ENCODE measurements at places on chromosomes 13 and 19.
A peak's percentile ranks its signal among the peaks of the same experiment; 100 is the strongest.

DNA sequence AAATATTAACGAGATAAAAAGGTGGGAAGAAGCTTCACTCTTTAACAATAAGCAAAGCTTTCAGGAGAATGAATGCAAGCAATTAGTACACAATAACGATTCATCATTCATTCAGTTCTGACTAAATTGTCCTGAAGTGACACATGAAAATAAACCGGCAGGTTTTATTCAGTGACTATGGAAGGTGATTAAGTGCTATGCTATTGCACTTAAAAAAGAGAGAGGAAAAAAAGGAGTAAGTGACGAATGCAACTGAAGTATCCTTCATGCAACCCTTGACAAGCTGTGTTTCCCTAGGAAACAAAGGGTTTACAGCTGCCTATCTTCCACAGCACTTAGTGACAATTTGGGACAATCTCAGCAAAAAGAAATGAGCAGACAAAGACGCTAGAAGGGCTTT, 1.4 kb downstream of the LIG4 start:
- no peak for DNase-seq

GRCh38 chr19:48890551-48890950, 8.0 kb downstream of the TULP2 start:
- no peak for DNase-seq

DNA sequence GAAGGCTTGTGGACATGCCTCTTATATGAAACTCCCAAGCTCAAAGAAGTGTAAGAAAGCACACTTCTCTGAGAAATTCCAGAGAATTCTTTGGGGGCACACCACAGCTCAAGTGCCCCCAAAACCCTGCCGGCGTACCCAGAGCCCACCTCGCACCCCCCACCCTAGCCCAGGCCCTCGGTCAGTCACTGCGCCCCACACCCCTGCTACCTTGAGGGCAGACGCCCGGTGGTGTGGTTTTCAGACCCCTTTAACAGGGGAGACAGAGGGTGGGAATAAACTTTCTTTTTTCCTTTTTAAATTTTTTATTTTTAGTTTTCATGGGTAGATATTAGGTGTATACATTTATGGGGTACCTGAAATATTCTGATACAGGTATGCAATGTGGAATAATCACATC, 29.5 kb downstream of the PEPD start:
- DNase-seq = no peak

GRCh38 chr19:19268453-19269385, 4.4 kb downstream of the TM6SF2 start:
- no peak for DNase-seq

- DNase-seq = no peak
These were observed 36.7 kb upstream of the DGKH start for GRCh38 chr13:42011601-42012350.

DNA sequence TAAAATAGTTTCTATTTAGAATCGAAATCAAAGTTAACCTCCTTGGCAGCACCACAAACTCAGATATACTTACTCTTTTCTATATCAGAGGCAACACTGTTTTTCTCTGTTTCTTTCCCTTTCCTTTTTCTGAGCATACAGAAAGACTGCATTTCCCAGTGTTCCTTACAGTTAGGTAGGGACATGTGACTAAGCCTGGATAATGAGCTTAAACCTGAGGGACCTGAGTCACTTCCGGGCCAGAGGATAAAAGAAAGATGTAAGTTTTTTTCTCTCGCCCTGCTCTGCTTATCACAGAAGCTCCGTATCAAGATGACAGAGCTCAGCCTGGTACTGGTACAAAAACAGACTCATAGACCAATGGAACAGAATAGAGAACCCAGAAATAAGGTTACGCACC, 531.9 kb downstream of the KLF12 start:
- DNase-seq = no peak

DNA sequence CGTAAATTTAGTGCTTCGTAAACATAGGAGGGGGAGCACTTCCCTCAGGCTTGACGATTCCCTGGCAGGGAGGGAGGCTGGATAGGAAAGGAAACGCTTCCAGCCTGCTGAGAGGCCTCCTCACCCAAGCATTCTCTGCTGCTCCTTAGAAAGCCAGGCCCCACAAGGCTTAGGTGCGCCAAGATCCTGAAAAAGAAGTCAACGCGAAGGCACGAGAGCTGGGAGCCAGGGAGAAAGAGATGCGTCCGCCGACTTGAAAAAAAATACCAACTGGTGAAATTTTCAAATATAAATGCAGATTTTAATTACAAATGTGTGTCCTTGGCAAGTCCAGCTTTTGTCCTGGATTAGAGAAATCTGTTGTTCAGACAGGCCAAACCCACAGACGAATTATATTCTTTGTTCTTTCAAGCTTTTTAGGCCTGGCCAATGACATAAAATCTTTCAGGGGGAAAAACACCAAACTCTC, 64.0 kb downstream of the ALOX5AP start:
- DNase-seq = no peak

GRCh38 chr13:41681587-41681986, 224.2 kb downstream of the RGCC start:
- DNase-seq = no peak

GRCh38 chr13:20514866-20515265, 10.8 kb downstream of the CRYL1 start:
- no peak for DNase-seq

DNA sequence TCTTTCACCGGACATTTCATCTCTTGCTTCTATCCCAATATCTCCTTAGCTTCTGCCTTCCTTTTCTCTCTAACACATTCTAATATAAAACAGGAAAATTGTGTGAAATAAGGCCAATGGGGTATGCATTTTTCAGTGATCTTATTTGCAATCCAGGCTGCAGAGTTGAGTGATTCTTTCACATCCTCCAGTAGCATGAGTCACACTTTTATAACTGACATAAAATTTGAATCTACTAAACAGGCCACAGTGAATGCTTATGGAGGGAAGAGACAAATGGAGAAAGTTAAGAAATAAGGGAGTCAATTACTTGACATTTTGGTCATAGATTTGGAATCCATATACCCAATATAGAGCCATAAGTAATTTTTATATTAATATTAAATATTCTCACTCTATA, 1037.0 kb upstream of the SPRY2 start:
- DNase-seq = no peak

GRCh38 chr13:56347014-56347413, 793.7 kb upstream of the PRR20A start:
- no peak for DNase-seq

- DNase-seq = no peak
These were observed 20.5 kb downstream of the MICU2 start for GRCh38 chr13:21583478-21583877.

DNA sequence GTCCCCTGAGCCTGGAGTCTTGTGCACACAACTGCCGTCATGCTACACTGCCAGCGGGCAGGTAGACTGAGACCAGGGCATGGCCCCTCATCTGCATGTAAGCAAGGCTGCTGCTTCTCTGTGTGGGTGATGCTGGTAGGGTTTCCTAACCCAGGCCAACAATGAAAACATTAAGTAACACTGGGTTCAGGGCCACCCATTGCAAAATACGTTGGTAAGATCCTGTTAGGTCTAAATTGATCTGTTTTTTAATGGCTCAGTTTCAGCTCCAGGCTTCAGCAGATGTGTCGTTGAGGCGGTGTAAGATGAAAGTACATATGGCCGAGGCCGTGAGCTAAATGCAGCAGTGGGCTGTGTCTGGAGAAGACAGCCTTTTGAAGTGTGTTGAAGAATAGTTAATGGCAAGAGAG, 383.4 kb downstream of the IRS2 start:
- DNase-seq = no peak

DNA sequence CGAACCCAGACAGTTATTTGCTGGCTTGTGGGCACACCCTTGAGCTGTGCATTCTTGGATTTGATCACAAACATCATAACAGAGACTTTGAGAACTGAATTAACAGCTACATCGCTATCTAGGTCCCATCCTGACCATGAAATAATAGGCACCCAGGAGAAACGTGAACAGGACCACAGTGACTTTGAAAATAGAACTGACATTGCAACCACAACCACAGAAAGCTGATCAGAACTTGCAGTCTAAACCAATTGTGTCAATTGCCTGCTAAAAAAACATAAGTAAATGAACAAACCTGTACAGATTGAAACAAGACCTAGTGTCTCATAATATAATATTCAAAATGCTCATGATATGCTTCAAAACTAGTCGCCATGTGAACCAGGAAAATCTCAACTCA, 18.3 kb upstream of the KATNAL1 start:
- DNase-seq = no peak

- no peak for DNase-seq
These were observed 683.4 kb downstream of the PCDH9 start for GRCh38 chr13:66546534-66547379.

DNA sequence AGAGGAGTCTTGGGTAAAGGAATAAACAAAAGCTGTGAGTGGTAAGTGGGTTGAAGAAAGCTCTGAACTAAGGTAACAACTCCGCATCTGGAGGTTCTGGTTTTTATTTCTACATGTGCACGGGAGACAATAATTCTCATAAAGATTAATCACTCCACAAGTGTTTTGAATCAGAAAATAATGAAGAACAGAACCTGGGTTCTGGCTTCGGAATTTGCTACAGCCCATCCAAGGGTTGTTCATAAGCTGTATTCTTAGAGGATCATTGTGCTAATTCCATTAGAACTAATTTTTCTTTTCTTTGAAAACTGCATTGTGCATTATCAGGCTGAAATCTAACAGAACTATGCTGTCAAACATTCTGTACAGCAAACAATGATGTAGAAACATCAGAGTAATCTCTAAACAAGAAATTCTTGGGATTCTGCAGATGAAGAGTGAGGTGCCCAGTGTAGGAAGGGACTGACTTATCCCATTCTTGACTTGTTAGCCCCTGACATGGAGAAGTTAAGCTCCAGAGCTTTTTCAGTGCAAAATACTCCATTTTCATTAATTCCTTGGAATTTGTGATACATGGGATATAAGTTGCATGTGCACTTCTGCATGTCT, 368.2 kb downstream of the COG6 start:
- no peak for DNase-seq

GRCh38 chr13:73158851-73159250, 100.0 kb downstream of the KLF5 start:
- no peak for DNase-seq

GRCh38 chr13:58566176-58566575, 934.6 kb downstream of the PCDH17 start:
- no peak for DNase-seq

GRCh38 chr19:47022140-47022536, 2.5 kb downstream of the NPAS1 start:
- DNase-seq = no peak

DNA sequence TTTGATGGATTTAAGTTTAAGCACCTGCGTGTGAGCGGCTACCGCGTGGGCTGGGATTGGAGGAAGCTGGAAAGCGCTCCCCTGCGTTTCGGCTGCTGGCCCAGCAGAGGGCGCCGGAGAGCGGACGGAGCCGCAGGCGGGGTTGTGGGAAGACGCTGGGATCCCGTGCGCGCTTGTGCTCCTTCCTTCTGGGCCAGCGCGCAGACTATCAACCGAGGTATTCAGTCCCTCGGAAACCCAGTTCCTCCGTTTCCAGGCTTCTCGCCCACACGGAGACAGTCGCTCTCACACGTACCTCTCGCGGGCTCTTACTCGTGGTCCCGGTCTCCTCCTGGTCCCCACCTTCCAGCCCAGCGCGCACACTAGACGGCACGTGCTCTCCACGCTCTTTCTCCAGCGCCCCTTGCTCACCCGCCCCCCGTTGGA, 28.8 kb downstream of the EPN1 start:
- peak; percentile 8 for DNase-seq

- DNase-seq = peak; percentile 2
These were observed 759 bp downstream of the RB1 start for GRCh38 chr13:48304143-48304876.

DNA sequence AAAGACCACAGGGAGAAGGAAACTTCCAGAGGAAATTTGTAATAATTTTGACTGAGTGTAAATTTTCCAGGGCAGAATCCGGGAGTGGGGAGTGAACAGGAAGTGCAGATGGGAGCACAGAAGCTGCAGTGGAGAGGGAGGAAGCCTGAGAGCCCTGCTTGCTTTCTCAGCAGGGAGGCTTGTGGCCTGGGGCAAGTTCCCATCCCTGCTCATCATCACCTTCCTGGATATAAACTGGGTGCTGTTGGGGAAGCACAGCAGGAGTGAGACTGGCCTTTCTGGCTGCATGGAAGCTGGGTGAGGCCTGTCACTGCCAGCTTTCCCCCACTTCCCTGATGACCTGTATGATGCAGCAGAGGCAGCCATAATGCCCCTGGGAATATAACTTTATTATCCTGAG, 532.9 kb downstream of the SLITRK6 start:
- no peak for DNase-seq

DNA sequence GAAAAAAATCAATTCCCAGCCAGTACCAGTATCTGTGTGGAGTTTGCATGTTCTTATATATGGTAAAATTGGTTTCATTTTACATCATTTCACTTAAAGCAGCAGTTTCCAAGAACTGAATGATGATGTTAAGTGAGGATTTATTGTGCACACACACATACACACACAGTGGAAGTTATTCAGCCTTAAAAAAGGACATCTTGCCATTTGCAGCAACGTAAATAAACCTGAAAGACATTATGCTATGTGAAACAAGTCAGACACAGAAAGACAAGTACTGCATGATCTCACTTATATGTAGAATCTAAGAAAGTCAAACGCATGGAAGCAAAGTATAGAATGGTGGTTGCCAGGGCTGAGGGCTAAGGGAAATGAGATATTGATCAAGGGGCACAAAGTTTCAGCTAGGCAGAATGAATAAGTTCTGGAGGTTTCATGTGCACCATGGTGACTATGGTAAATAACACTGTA, 5.3 kb downstream of the SIGLECL1 start:
- no peak for DNase-seq

DNA sequence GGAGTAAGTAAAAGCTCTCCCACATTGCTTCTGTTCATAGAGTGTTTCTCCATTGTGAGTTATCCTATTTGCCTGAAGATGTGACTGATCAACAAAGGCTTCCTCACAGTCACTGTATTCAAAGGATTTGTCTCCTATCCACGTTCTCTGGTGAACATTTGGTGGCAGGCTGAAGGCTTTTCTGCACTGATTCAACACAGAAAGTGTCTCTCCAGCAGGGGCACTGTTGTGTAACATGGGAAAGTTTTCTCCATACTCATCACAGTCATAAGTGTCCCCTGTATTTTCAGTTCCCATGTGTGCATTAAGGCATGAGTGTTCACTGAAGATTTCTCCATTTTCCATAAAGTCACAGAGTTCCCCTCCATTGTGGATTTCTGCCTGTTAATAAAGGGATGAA, 17.6 kb downstream of the ZNF121 start:
- no peak for DNase-seq

- DNase-seq = no peak
These were observed 159.2 kb downstream of the SLC7A1 start for GRCh38 chr13:29436291-29436690.

DNA sequence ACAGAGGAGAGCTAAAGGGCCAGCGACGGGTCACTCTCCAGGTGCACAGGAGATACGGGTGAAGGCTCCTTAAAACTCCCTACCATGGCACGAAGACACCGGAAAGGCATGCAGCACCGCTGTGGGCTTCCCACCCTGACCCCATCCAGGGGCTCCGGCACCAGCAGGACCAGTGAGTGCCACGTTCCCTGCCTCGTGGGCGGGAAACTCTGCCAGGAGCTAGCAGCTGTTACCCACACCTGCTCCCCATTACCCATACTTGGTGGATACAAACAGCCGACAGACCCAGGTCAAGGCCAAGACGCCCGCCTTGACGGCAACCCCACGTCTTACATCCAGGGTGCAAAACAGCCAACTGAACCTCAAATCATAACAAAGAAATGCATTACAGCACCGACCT, 56.7 kb downstream of the GNG7 start:
- DNase-seq = no peak

GRCh38 chr19:50906217-50906616, 5.0 kb downstream of the KLK4 start:
- no peak for DNase-seq

All from NCI-H1694 treated with DMSO at 0.1 percent for 48 hours (cell line).